Suppressor macrophage (primary cell): ENCODE measurements at places on chromosomes 2 and 18.

DNA sequence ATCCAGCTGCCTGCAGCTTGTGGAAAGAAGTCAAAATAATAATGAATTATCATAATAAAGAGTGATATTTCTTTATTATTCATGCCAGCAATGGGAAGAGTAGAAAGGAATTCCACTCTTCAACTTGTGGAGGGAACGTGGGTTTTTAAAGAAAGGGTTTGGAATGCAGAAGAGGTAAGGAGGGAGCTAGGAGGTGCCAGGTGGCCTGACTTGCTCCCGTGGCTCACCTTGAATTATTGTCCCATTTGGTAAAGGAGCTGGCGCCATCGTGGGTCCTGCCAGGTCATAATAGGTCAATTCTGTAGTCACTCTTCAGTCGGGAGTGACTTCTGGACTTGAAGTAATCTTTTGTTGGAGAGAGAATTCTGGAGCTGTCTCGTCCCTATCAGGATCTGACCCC is 95.2 kb upstream of the BARD1 start:
- no peak for DNase-seq

DNA sequence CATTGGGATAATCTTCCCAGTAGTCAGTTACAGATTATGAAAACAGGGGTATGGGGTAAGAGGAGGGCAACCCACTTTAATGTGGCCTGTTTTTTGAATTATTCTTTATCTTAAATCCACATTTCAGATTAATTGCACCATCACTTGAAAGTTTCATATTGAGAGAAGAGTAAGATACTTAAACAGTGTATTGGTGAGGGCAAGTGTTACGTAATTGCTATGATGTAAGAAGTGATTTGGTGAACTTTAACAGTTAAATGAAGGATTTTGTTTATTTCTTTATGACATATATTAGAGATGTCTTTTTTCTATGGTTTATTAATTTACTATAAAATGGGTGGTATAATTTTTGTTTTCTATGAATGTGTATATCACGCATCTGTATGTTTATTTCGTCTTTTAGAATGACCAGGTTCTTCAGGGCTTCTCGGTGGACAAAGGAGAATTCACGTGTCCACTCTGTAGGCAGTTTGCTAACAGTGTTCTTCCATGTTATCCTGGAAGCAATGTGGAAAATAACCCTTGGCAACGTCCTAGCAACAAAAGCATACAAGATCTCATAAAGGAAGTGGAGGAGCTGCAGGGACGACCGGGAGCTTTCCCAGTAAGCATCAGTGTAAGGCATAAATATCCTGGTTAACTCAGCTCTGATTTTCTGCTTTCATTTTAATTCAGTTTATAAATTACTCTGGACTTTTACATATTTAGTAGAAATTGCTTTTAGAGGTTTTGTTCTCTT is 171.2 kb upstream of the MYO3B start:
- DNase-seq, result no peak

GRCh38 chr2:220224691-220225543 is 597.5 kb downstream of the SLC4A3 start:
- no peak for DNase-seq

- DNase-seq, result no peak
Measured at GRCh38 chr2:144648837-144649465, 129.0 kb upstream of the ZEB2 start.

GRCh38 chr2:237393523-237393922 is 20.4 kb downstream of the COL6A3 start:
- DNase-seq, result no peak

DNA sequence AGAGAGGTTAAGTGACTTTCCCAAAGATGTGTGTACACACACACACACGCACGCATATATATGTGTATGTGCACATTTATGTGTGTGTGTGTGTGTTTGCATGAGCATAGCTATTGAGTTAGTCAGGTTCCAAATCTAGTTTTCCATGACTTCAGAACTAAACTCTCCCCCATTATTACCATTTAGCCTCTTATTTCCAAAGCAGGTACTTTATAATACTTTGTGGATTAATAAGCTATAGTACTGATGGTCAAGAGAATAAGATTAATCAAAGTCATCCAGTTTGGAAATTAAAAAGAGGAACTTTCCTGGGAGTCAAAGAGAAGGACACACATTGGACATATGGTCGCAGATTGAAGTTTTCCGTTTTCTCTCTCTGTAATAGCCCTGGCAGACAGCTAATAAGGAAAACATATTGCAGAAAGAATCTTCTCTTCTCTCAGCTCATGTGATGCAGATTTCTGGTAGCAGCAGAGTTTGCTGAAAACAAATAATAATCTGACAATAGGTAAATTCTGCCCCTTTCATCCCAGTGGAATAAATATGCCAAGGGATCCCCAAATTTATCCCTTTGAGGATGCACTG is 410.9 kb upstream of the TCF4 start:
- no peak for DNase-seq

DNA sequence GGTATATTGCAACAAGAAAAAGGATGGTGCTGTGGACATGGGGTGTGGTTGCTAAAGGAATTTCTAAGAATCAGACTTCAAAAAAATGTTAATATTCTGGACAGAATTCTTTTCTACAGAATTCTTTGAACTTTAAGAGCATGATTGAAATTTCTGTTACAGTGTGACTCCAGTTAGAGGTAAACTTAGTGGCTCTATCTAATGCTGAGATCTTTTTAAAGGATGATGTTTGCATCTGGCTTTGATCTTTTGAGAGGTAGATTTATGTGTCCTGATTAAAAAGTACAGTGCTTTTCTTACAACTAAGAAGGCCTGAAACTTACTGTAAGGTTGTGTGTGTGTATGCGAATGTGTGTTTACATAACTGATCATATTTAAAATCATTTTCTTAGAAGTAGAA is 25.4 kb downstream of the NCK2 start:
- DNase-seq, result no peak

DNA sequence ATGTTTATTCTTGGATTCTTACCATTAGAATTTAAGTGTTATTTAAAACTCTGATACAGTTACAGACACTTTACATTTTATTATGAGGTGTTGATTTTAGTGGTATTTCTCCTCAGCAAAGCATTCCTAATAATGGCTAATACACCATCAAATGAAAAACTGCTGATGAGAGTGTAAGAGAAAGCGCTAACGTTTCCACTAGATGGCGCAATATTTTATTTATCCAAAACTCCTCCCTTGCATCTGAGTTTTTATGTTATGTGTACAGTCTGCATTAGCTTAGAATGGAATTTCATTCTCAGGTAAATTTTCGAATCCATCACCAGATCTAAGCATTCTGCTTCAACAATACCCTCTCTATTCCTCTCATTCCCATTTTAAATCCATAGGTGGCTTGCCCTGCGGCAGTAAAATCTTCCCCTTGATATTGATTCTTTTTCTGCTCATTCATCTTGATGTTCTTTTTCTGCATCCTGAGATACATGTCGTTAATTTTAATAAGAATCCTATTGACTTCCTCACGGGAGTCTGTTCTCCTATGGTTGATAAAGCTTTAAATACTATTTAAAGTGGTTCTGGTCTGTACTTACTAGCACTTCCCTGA is 53.9 kb downstream of the PRKRA start:
- DNase-seq, result peak; percentile 82

DNA sequence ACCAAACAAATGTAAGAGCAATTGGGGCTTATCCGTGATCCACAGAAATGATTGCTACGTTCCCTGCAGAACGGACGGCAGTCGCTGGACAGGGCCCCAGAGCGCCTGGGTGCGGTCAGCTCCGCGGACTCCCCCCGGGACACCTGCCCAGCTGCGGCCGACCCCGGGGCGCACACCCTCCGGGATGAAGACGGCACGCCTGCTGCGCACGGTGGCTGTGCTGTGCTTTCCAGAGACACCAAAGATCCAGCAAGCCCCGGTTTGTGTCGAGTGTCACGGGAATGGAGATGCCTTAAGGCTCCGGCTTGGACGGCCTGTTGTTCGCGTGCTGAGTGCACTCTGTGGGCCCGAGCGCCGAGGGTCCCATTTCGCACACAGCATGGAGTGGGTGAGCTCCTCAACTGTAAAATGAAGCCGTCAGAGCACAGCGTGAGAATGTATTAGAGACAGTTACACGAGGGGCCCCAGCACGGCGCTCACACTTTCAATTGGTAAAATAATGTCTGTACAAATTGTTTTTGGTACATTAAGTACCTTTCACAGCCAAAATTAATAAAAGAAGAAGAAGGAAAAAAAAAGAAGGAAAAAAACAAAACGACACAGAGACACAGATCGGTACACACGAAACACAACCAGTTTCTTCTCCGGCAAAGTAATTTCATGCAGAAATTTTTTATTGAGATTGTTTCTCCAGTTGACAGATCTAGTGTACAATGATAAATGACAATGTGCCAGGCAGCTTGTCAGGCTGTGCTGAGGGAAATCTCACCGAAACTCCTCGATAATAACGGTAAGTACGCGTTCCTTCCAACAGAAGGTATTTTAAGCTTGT is 615.8 kb upstream of the SALL3 start:
- DNase-seq, result no peak

- no peak for DNase-seq
Measured at GRCh38 chr2:134429886-134430285, 176.0 kb downstream of the MGAT5 start.

DNA sequence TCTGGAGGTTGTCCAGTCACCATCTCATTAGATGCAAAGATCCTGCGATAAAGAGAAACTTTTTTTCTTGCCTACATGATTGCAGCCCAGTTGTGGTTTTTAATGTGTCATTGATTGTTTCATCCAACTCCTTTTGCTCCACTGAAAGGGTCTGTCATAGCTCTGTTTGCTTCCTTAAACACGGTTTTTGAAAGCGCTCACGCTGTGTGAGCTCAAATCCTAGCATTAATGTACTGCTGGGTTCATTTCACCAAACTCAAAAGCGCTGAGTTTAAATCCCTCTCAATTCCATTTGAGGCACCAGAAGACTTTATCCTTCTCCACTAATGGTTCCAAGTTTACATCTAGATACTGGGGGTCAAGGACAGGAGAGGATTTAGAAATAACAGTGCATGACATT is 53.6 kb downstream of the CDK15 start:
- DNase-seq, result no peak

GRCh38 chr2:110876167-110876999 is 144.0 kb downstream of the ACOXL start:
- no peak for DNase-seq

GRCh38 chr18:58605027-58606020 is 23.6 kb downstream of the ALPK2 start:
- peak; percentile 63 for DNase-seq

- peak; percentile 78 for DNase-seq
Measured at GRCh38 chr2:229408356-229408755, 137.3 kb upstream of the PID1 start.

DNA sequence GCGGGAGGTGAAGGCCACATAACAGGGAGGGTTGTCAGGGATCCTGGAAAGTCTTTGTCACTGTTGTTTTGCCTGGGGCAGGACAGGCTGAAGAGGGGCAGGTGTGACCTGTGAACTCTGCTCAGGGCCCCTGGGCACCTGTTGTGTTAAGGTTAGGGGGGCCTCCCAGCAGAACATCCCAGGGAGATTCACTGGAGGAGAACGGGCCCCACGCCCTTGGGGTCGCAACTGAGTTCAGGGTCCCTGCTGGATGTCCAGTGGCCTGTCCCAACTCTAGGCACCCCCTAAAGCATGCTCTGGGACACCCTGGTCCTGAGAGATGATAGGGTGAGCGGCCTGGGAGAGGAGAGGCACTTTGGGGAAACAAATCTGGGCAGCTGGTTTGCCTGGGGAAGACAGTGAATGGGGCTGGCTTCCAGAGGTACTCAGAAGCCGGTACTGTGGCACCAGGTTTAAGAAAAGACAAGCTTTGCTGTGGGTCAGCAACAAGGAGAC is 22.9 kb downstream of the GPR35 start:
- no peak for DNase-seq

GRCh38 chr2:118661179-118661578 is 186.3 kb downstream of the EN1 start:
- DNase-seq, result no peak

DNA sequence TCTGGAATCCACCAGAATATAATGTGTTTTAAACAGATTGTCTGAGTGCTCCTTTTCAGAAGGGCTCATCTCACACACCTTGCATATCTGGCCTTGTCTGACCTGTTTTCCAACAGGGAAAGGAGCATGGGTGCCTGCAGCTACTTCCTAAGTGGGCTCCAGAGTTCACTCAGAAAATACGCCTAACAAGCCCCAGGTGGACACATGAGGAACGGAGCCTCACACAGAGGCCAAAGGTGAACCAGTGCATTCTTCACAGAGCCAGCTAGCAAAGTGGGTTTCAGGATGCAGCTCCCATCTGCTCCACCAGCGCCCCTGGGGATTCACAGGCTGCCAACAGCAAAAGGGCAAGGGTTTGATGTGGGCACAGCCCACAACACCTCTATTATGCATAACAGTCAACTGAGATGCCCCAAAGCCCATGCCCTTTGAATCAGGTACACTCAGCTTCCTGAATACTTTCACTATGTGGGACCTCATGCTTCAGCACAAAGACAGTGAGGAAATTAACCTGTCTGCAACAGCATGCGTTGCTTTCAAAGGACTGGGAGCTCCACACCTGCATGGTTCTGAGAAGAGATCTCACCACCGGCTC is 86.6 kb downstream of the CCBE1 start:
- DNase-seq, result no peak

DNA sequence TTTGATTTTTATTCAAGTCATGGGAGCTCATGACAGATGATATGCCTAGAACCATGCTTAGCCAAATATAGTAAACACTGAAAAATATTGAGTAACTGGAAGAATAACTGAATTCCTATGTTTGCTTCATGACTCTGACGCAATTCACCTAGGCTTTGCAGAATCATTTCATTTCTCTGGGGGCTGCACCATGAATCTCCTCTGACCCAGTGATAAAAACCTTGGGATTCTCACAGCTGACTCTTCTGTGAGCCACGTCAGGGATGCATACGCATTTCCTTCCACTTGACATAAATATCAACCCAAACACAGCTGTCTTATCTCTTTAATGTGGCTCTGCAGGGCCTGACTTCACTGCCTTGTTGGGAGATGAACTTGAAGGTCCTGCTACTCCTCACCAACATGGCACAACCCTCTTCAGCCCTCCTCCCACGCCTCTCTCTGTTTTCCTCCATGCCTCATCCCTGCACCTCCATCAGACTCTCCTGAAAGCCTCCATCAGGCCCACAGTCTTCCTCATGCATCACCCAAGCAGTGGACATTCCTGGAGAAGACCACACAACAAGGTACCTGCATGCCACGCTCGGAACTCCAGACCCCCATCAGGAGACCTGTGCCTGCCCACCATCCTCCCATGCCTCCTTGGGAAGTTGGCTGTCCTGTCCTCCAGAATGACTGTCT is 29.8 kb downstream of the COL6A3 start:
- no peak for DNase-seq

DNA sequence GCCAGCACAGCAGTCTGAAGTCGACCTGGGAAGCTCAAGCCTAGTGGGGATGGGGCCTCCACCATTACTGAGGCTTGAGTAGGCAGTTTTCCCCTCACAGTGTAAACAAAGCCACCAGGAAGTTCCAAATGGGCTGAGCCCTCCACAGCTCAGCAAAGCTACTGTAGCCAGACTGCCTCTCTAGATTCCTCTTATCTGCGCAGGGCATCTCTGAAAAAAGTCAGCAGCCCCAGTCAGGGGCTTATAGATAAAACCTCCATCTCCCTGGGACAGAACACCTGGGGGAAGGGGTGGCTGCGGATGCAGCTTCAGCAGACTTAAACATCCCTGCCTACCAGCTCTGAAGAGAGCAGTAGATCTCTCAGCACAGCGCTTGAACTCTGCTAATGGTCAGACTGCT is 218.4 kb upstream of the VRK2 start:
- DNase-seq, result no peak
